ENCODE measurements at places on chromosomes 4 and X.

DNA sequence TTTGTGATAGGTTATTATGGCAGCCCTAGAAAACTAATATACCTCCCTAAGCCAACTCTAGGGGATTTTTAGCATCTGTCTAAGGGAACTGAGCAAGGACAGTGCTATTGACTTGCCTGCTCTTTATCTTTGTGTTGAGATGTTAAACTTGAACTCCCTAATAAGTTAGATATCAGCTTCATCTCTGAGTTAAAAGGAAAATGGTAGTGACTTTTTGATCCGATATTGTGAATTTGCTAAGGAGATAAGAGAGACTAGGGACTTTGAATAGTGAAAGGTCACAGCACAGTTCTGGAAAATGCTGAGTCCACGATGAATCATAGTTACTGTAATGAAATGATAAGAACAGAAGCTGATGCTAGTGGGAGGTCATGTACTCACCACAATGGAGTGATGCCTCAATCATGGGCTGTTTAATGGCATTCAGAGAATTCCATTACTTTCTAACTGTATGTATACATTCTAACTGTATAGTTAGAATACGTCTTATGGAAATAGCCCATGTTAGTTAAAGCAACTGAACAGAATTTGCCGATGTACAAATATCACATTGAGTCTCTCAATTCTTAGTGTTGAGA, 147.2 kb downstream of the GLRA3 start:
- no peak for DNase-seq

DNA sequence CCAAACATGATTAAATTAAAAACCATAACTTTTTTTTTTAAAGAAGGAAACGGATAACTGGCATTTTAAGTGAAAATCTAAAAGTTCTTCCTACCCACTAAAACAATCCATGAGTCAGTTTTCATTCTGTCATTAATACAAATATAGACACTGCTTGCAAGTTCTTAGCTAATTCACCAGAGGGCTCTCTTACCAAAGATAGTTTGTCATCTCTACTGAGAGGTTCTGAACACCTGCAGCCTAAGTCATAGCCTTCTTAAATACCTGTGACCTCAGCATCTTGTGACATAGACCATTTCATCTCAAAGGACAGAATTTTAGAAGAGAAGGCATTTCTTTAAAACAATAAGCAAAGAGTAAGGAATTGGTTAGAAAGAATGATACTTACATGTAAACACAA, 65.3 kb upstream of the FAM120C start:
- DNase-seq = no peak

- DNase-seq = no peak
These were observed 37.1 kb downstream of the ENOPH1 start for GRCh38 chr4:82467471-82467870.

DNA sequence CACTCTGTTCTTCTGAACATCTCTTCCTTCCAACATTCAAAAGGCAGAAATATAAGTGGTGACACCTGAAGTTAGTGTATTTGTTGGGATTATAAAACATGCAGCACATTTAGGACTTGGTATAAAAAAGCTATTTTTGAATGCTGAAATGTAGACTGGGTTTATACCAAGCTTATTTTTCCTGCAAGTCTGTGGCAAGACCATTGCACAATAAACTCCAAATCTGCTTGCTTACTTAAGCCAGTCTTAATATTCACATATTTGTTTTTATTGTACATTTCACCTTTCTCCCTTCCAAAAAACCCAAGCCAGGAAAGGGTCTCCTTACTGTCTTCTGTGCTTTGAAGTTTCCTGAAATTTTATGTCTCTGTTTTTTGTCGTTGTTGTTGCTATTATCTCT, 63.7 kb downstream of the FHIP1A start:
- DNase-seq = no peak

DNA sequence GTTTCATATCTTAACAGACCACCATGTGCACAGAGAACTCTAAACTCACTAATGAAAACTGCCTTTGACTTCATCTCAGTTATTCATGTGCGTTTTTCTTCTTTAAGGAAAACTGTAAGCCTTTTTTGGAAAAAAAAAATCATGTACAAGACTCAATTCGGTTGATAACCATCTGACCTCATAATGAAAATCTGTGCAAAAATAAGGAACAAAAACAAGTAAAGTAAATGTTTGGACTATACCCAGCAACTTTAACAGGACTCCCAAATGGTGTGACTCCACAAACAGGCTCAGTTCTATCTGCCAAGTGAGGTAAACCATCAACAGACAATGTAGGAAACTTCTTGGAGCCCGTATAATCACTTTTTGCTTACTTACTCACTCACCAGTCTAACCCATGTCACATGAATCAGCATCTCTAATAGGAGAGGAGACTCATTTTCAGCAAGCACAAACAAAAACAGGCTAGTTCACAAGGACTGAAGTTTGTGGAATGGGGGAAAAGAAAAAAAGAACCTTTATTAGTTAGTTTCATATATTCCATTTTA, 9.3 kb downstream of the APOO start:
- DNase-seq = no peak

GRCh38 chrX:124502166-124502565, 155.8 kb downstream of the SH2D1A start:
- no peak for DNase-seq

DNA sequence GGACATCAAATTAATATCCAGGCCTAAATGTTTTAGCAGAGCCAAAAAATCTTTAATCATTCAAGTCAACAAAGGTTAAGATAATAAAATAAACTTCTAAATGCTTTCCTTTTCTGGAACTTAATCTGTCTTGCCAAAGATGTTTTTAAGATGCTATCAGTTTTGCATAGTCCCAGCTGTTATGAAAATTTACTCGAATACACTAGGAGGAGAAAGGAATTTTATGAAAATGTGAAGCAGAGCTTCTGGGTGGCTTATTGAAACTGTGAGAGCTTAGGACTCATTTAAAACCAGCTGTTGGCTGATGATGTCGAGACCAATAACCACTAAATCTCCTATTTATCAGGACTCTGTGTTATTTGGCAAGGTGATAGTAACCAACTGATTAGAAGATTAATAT, 202.2 kb upstream of the ETNPPL start:
- DNase-seq = no peak
